ENCODE measurements at places on chromosomes 12 and 14. TPM values are rescaled to one million over a fixed set of nuclear protein-coding genes. Genes with fewer than 3 reads are reported as not detected.

The ACRBP gene
- 0.21 TPM for polyA plus RNA-seq

DNA sequence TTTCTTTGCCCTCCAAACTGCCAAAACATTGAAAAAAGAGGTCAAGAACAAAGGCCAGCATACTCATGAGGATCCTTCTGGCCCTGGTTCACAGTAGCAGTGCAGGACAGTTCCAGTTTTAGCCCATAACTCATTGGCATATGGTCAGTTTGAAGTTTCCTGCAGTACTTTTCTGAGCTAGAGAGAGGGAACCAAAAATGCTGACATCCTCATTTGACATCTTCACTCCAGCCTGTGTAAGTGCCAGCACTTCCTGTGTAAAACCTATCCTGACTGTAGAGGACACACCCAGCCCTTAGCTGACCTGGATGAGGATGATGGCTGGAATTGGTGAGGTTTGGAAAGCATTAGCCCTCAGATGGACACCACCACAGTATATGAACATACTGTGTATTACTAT is 84.1 kb downstream of the FGD4 start:
- no peak for DNase-seq
- no peaks in the 10 kb centered on the region for H3K27me3 ChIP-seq
- no peak overlapping the region for H3K4me3 ChIP-seq
- no peak overlapping the region for H3K27ac ChIP-seq

The TEX22 gene
- not detected for polyA plus RNA-seq

DNA sequence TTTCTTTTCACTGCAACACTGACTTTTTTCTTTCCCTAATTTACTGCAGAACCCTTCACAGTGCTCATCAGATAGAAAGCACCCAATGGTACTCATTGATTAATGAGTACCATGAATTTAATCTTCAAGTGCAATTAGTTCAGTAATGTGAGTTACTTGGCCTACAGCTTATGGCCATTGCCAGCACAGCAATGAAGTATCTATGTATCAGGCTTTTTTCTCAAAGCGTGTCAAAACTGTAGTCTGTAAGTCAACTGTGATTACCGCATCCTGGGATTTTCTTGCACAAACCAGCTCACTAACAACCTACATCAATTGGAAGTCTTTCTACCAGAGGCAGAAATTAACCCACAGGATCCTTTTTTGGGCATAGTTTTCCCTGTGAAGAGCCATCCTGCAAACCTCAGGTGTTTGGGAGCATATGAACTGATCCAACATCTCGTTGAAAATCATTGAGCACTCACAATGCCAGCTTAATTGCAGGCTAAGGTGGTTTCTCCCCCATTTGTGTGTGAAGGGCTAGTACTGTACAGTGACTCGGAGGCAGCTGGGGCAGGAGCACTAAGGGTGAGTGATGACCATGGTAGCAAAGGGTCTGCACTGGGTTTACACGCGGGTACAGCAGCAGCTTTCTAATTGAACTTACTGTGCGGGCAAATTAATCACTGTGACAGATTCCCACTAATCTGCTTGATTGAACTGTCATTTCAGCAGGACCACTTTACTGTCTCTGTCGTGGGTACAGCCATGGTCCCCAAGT is 619.3 kb downstream of the SNAPC1 start:
- no peaks in the 10 kb centered on the region for H3K4me1 ChIP-seq
- no peak for DNase-seq
- no peak overlapping the region for H3K27ac ChIP-seq
- no peaks in the 10 kb centered on the region for H3K27me3 ChIP-seq
- no peak overlapping the region for H3K4me3 ChIP-seq

The TUBA1B gene
- 2,055 TPM for polyA plus RNA-seq

GRCh38 chr14:36755756-36756155 is 94.1 kb downstream of the PAX9 start:
- DNase-seq, result no peak
- no peaks in the 10 kb centered on the region for H3K27me3 ChIP-seq
- H3K4me1 ChIP-seq, result no peaks in the 10 kb centered on the region
- H3K36me3 ChIP-seq, result no peaks in the 10 kb centered on the region

All from keratinocyte (primary cell).